ENCODE measurements at places on chromosomes 16 and 17. TPM values are rescaled to one million over a fixed set of nuclear protein-coding genes. Genes with fewer than 3 reads are reported as not detected.

The TBC1D3E gene
- not detected for total RNA-seq

The SOX8 gene
- 0.72 TPM for total RNA-seq

The ANKRD40CL gene
- not detected for total RNA-seq

The TMEM114 gene
- total RNA-seq = not detected

The LASP1 gene
- 104 TPM for total RNA-seq

The SCNN1B gene
- total RNA-seq = not detected

The OR4D1 gene
- not detected for total RNA-seq

The MYL11 gene
- not detected for total RNA-seq

DNA sequence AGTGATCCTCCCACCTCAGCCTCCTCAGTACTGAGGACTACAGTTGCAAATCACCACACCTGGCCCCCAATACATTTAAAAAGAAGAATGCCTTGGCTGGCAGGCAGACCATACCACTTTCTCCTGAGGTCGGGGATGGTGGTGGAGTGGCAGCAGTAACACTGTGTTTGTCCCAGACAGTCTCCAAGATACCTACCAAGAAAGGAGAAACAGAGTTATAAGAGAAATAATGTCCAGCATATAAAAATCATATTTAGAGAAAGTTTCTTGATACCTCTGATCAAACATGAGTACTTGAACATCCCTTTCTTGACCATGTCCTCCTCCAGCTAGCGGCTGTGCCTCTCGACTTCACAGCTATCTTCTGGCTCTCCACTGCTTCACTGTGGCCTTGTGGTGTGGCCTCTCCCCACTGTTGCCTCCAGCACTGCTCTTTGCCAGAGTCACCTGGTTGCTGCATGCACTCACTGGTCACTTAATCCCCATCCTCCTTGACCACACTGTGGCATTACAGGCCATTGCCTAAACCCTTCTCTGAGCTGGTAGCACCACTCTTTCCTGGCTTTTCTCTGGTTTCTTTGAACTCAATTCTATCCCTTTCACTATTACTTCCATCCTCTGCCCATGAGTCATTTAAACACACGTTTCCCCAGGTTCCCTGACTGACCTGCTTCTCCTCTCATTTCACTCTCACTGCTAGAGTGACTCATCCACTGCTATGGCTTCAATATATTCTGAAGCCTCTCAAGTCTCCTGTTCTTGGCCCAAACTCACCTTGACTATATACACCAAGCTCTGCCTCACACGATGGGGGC, 45.2 kb downstream of the XPO6 start:
- no peak overlapping the region for H3K4me3 ChIP-seq
- H3K36me3 ChIP-seq = peaks cover 26% of the 10 kb centered on the region
- no peak overlapping the region for H3K27ac ChIP-seq
- no peaks in the 10 kb centered on the region for H3K27me3 ChIP-seq
- peaks cover 21% of the 10 kb centered on the region for H3K4me1 ChIP-seq

- H3K27ac ChIP-seq = no peak overlapping the region
- no peak for DNase-seq
- H3K27me3 ChIP-seq = peaks cover 4% of the 10 kb centered on the region
- H3K4me3 ChIP-seq = no peak overlapping the region
Measured at GRCh38 chr17:56610321-56610720, 16.8 kb downstream of the NOG start.

DNA sequence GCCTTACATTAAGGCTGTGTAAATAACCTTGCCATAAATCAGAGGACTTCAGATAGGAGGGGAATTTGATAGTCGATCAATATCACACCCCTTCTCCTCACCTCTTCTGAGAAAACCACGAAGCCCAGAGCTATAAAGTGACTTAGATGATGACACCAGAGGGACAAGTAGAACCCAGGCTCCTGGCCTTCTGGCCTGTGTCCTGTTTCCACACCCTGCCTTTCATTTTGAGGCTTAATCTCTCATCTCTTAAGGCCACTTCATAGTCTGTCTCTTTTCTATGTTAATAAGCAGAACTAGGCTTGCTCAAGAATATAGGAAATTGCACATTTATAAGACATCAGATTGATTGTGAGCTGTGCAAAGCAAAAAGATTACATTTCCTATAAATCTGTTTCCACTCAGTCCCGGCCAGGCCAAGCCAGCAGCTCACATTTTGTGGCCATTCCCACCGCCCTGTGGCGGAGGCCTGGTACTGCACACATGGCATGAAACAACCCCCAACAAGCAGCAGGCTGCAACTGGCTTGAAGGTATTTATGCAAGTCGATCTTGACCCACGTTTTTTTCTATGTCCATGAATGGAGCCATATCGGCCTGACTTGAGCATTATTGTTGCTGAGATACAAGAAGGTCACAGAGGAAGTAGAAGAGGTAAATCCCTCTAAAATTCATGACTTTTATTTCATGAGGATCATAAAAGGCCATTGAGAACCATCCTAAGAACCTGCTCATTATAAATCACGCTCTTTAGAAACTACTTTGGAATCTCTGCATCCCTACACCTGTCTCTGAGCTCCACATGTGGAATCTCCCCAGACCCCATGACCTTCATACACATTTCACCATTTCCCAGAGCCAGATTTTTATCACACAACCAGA, 93.7 kb downstream of the PMP22 start:
- H3K36me3 ChIP-seq = no peaks in the 10 kb centered on the region
- H3K4me1 ChIP-seq = no peaks in the 10 kb centered on the region
- no peak overlapping the region for H3K27ac ChIP-seq
- DNase-seq = peak; percentile 72
- H3K4me3 ChIP-seq = no peak overlapping the region
- no peaks in the 10 kb centered on the region for H3K27me3 ChIP-seq

- H3K36me3 ChIP-seq = no peaks in the 10 kb centered on the region
- no peaks in the 10 kb centered on the region for H3K27me3 ChIP-seq
- peaks cover 2% of the 10 kb centered on the region for H3K4me1 ChIP-seq
- DNase-seq = peak; percentile 70
- no peak overlapping the region for H3K4me3 ChIP-seq
- peak overlapping the region; percentile 42 for H3K27ac ChIP-seq
Measured at GRCh38 chr17:76370261-76370993, 14.0 kb upstream of the SPHK1 start.

- H3K27me3 ChIP-seq = no peaks in the 10 kb centered on the region
- peak overlapping the region; percentile 91 for H3K27ac ChIP-seq
- DNase-seq = peak; percentile 95
Measured at GRCh38 chr17:63675607-63676546, 24.0 kb downstream of the LIMD2 start.

- H3K27me3 ChIP-seq = no peaks in the 10 kb centered on the region
- no peak overlapping the region for H3K4me3 ChIP-seq
- no peak overlapping the region for H3K27ac ChIP-seq
- no peaks in the 10 kb centered on the region for H3K36me3 ChIP-seq
Measured at GRCh38 chr16:10067835-10068234, 114.4 kb downstream of the GRIN2A start.

DNA sequence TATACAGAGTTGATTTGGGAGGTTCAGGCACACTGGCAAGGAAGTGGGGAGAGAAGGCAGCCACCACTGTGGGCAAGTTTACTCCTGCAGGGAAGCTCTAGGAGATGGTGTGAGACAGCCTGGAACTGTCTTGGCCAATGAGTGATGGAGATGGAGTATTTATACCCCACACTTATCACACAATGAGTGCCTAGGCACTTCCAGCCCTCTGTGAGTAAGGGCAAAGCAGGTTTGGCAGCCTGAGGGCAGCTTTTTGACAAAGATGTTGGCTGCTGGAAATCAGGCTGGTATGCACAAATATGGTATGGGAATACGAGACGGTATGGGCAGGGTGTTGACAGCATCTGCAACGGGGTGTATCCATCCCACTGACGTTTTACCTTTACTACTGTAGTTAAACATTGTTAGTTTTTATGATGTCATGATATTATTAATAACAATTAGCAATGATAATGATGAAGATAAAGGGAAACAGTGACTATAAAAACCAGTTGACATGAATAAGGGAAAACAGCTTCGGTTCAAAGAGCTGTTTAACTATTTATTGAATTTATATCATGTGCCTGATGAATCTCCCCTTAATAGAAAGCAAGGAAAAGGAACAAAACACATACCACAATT, 149.9 kb downstream of the CDK5R1 start:
- H3K4me1 ChIP-seq = no peaks in the 10 kb centered on the region
- no peaks in the 10 kb centered on the region for H3K27me3 ChIP-seq
- no peak for DNase-seq

DNA sequence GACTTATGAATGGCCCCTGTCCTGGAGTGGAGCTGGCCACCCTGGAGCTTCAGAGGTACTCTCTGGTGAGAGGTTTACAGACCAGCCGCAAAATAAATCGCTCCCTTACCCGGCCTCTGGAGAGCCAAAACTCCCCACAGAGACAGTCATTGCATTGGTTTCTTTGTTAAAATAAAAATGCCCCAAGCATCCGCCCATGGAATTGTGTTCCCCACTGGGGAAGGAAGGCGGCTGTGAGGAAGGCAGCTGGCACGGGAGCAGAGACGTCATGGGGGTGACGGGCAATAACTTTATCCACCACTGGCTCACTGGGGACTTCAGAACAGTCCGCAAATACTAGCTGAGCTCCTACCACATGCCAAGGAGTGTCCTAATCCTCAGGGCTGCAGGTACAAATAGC, 266.2 kb upstream of the FOXF1 start:
- no peak overlapping the region for H3K4me3 ChIP-seq
- DNase-seq = no peak
- no peak overlapping the region for H3K27ac ChIP-seq

DNA sequence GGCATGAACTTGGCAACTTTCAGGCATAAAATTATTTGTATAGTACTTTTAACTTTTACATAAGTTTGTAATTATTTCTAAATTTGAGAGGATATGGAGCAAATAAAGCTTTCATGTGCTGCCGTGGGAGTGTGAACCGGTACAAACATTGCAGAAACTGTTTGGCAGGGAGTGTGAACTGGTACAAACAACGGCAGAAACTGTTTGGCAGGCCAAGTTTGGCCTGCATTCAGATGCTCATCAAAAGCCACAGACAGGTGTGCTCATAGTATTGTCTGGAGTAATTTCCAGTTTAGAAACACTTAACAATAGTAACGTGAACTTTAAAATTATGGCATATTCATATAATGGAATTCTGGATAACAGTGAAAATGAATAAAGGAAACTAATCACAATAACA, 73.8 kb upstream of the ATP2A3 start:
- H3K4me1 ChIP-seq = no peaks in the 10 kb centered on the region

DNA sequence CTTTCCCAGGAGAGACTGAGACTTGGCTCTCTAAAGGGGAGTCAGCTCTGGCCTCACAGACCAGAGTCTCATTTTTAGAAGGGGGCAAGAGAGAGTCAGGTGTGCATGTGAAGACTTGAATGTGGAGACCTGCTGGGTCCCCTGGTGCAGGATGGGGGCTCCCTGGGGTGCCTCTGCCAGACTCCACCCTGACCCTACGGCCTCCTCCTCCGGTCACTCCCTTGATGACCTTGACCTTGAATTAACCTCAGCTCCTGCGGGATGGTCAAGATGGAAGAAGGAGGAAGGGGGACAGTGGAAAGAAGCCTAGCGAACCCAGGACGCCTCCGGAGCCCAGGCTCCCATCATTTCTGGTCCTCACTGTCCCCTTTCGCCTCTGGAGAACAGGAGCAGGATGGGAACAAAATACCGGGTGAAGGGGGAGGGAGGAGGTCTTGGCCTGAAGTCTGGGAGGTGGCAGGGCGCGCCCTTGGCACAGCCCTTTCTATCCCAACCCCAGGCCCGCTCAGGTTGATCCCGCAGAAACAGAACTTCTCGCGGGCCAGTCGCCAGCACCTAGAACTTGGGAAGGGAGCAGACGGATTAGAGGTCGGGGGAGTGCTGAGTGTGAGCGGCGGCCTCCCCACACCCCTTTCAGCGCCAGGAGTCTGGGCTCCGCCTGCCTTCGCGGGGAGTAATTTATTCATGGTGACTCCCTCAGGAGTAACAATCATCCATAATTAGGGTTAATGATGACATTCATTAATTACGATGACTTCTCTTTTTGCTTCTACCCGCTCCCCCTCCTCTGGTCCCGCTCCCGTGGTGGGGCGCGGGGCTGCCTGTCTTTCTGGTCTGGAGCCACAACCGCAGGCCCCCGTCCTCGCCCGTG, 1.6 kb downstream of the STAC2 start:
- no peaks in the 10 kb centered on the region for H3K36me3 ChIP-seq
- H3K4me1 ChIP-seq = peaks cover 20% of the 10 kb centered on the region
- peaks cover 16% of the 10 kb centered on the region for H3K27me3 ChIP-seq
- H3K4me3 ChIP-seq = no peak overlapping the region
- H3K27ac ChIP-seq = no peak overlapping the region

- no peak for DNase-seq
- H3K27me3 ChIP-seq = no peaks in the 10 kb centered on the region
- H3K4me3 ChIP-seq = no peak overlapping the region
- no peak overlapping the region for H3K27ac ChIP-seq
- no peaks in the 10 kb centered on the region for H3K4me1 ChIP-seq
- H3K36me3 ChIP-seq = no peaks in the 10 kb centered on the region
Measured at GRCh38 chr16:6496996-6497395, 835.6 kb upstream of the RBFOX1 start.

GRCh38 chr17:15392326-15392741, 50.9 kb upstream of the TEKT3 start:
- no peaks in the 10 kb centered on the region for H3K36me3 ChIP-seq
- no peak overlapping the region for H3K27ac ChIP-seq
- H3K4me1 ChIP-seq = no peaks in the 10 kb centered on the region
- DNase-seq = no peak

DNA sequence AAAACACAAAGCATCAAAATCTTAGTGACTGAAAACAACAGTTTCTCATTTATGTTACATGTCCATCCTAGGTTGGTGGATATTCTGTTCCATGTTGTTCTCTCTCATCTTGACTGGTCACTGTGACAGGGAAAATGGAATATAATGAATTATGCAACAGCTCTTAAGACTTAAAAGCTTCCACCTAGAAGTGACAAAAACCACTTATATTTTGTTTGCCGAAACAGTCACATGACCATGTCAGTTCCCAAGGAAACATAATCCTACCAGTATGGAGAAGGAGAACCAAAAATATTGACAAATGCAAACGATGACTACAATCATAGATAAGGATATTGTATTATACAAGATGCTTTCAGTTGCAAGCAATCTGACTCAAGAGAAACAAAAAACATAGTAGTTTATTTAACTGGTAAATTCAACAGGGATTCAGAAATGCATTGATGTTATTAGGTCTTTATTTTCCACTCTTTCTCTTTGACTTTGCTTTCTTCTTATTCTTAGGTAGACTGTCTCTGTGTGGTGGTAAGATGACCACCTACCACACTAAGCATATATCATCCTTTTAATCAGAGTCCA, 103.8 kb downstream of the SSH2 start:
- no peak overlapping the region for H3K27ac ChIP-seq
- no peak for DNase-seq
- H3K27me3 ChIP-seq = no peaks in the 10 kb centered on the region
- H3K4me1 ChIP-seq = no peaks in the 10 kb centered on the region
- no peak overlapping the region for H3K4me3 ChIP-seq
- no peaks in the 10 kb centered on the region for H3K36me3 ChIP-seq

All from adrenal gland (tissue), 19 donors.